ENCODE measurements at places on chromosomes 11 and 22.

DNA sequence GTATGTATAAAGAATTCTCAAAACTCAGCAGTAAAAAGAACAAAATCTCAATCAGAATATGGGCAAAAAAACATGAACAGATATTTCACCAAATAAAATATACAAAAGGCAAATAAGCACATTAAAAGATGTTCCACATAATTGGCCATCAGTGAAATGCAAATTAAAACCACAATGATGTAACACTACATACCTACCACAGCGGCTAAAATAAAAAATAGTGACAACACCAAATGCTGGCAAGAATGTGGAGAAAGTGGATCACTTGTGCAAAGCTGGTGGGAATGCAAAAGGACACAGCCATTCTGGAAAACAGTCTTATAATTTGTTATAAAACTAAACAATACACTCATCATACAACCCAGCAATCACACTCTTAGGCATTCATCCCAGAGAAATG, 38.3 kb upstream of the ACER3 start:
- DNase-seq, result no peak

DNA sequence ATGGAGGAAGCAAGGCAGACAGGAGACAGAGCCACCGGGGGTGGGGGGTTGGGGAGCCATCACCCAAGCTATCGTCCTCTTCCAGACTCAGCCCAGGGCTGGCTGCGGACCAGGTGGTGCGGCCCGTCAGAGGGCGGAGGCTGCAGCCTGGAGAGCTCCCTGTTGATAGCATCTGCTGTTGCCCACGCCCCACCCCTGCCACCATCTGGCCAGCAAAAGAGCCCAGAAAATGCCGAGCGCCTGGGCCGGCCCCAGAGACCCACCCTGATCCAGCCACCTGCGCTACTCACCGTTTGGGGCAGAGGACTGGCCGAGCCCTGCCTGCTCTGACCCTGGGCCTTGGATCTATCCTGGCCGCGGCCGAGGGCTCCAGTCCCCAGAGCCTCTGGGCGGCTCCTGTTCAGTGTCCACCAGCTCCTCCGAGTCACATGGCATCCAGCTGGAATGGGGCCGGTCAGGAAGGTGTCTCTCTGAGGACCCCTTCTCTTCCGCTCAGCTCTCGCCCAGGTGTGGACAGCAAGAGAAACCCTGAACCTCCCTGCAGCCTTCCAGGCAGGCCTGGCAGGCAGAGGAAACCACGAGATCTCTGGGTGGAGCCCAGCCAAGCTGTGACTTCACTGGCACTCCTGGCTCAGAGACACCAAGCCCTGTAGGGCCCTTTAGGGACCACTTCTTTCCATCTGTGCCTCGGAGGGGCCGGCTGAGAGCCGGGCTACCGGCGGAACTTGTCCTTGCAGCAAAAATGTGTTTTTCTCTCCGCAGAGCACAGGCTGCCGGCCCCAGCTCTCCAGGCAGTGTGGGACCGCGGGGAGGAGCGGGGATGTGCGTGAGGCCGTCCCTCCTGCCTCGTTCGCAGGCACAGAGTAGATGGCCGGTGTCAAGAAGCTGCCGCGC, at the start of gene MRGPRE:
Gene MRGPRE (minus strand): TSS at position 567 of the 894 bp plus-strand sequence. CDS start 3,618 bp downstream, outside the sequence.
- no peak for DNase-seq

DNA sequence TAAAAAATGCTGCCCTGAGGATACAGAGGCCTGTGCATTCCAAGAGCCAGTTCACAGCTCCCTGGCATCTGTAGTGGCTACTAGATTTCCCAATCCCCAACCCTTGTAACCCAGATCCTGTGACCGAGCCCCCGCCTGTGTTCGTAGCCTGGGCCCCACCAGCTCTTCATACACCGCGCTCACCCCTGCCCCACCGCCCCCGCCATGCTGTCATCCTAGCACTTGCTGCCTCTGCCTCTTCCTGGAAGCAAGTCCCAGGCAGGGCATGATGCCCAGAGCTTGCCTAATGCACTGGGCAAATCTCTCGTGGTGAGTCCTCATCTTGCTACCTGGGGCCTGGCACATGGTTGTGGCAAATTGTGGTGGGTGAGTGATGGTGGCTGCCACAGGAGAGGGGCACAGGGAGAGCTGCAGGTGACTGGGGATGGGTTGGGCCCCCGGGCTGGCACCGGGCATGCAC, 7.1 kb downstream of the MGAT3 start:
- no peak for DNase-seq

GRCh38 chr11:34860034-34860433, 56.1 kb downstream of the APIP start:
- DNase-seq, result no peak

GRCh38 chr11:63768237-63769041, at the start of gene ZFTA:
ZFTA (minus strand) TSS chr11:63768775; CDS start chr11:63768622, 153 bp downstream.
- DNase-seq, result peak; percentile 93

DNA sequence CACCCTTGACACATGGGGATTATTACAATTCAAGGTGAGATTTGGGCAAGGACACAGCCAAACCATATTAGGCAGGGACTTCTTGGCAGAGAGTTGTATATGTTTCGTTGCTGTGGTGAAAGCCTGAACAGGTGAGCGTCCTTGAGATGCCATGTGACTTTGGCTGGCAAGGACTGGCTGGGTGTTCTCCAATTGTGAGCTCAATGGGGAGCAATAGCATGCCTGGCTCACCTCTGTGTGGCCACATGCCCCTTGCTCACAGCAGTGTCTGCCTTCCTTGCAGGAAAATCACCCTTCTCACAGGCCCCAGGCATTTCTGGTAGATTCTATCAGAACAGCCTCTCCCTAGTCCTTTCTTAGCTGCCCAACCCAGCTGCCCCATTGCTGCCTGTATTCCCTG, 105.5 kb downstream of the PARVA start:
- no peak for DNase-seq

- peak; percentile 77 for DNase-seq
Observed at GRCh38 chr11:64251016-64251752, at the start of gene PLCB3. PLCB3 (plus strand) TSS chr11:64251530; CDS start chr11:64251650, 120 bp downstream.

DNA sequence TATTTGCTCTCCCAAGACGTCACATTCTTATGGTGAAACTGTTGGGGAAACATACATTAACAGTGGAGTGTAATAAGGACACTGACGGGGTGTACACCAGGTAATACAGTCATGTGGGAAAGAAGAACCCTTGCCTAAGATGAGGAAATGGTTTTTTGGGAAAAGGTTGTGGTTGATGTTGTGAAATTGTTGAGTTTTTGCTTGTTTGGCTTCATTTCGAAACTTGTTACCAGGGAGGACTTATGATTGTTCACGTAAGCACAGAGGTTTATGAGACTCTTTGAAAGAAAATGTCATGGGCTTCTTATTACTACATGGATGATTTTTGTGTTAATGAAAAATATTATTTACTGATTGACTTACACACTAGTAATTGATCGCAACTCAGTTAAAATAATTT, 16.8 kb downstream of the ANO3 start:
- DNase-seq, result no peak

- no peak for DNase-seq
Observed at GRCh38 chr11:111124724-111125123, 120.8 kb upstream of the POU2AF2 start.

DNA sequence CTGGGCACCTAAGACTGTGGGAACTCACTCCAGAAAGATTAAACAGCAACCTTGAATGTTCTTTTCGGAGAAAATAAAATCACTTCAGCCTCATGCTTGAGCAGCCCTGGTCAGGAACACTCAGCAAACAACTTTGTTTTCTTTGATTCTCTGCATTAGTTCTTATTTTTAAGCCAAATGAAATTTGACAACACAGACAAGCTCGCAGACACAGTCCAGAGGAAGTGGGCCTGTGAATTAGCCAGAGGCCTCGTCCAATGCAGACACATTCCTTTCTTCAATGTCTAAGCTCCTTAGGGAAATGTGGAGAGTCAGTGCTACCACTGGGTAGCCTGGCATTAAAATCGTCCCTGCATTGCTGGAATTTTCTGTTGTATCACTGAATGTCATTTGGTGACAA, 62.9 kb upstream of the CSNK2A3 start:
- no peak for DNase-seq

- no peak for DNase-seq
Observed at GRCh38 chr11:109749476-109749875, 327.5 kb downstream of the C11orf87 start.

GRCh38 chr11:60982184-60982583, 10.7 kb downstream of the CD6 start:
- DNase-seq, result no peak

GRCh38 chr11:93329936-93330445, 551 bp upstream of the DEUP1 start:
- DNase-seq, result no peak

GRCh38 chr11:10622957-10623791, 54.7 kb upstream of the LYVE1 start:
- no peak for DNase-seq

- no peak for DNase-seq
Observed at GRCh38 chr11:17405232-17406005, 17.0 kb upstream of the KCNJ11 start.

DNA sequence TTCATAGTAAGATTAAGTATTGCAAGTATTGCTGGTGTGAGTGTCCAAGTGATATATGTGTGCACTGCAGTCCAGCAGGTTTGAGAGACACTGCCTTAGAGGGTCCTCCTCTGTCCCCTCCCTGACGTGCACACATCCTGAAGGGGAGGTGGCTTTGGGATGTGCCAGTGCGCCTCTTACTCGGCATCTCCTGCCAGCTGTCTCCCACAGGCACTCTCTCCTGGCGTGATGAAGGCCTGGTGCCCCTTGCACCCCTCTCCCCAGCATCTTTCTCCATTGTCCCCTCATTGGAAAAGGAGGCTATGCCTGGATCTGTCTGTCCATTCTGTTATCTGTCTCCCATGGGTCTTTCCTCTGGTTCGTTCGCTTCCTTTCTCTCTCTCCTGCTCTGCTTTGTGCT, 24.2 kb downstream of the GTPBP1 start:
- no peak for DNase-seq

GRCh38 chr11:117421041-117421440, 93.4 kb downstream of the CEP164 start:
- no peak for DNase-seq

GRCh38 chr11:33089776-33090175, 50.4 kb downstream of the TCP11L1 start:
- no peak for DNase-seq

GRCh38 chr22:42188808-42189447, 58.3 kb upstream of the CYP2D6 start:
- DNase-seq, result no peak

DNA sequence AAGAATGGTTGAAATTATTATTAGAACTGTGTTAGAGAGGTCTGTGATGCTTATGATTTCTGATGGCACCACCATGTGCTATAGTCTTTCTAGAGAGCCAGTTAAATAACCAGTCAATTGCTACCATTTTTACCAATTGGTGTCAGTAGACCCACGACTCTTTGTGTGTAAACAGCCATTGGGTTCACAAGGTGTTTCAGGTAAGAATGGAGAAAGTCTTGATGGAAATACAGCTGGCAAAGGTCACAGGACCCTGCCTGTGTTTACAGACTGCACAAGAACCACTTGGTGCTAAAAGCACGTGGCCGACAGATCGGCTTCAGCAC, 30.5 kb upstream of the OR10G7 start:
- DNase-seq, result no peak

GRCh38 chr11:119284344-119285157, 32.4 kb downstream of the MCAM start:
- DNase-seq, result no peak

DNA sequence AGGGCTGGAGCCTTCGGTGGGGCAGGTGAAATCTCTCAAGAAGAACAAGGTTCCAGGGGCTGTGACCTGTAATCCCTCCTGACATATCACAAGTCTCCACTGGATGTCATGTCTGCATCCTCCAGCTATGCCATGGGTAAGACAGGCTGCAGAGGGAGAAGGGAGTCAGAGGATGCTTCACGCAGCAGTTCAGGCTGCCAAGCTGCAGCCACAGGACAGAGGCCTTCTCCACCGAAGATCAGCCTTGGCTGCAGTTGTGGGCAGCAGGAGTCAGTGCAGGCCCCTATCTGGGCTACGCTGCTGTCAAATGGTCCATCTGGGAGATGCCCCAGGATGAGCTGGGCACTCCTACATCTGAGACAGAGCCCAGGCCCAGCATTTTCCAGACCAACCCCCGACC, 25.0 kb downstream of the DKK3 start:
- DNase-seq, result no peak

DNA sequence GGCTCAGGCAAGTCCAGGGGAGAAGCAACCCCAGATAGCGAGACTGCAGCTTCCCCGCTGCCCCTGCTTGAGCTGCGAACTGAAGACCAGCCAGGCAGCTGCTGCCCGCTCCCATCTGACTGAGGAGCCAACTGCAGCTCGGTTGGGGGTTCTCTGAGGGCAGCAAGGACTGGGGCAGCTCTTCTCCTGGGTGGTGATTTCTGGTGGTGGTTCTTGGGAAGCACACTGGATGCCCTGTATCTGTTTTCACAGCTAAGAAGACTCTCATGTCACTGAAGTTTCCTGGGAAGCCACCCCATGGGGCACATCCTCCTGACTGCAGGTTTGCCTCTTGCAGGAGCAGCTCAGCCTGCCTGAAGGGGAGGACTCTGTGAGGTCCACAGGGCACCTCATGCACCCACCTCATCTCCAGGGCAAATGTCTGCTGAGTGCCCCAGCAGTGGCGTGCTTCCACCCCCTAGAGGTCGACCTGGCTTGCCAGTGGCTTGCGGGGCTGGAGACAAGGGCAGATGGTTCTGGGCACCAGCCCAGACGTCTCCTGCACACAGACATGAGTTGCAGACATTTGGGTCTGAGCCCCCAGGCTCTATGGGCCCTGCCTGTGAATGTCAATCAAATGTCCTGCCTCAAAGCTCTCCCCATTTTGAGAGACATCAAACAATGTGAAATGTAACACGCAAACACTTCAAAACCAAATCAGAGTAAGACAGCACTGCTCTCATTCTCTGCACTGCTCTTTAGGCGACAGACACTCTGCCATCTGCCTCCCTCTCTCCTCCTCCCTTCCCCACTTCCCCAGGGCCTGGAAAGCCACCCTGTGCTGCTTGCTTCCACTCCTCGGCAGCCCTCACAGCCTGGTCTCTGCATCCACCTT, 800.9 kb downstream of the BRD1 start:
- DNase-seq, result no peak

- no peak for DNase-seq
Observed at GRCh38 chr11:95444309-95445241, 213.6 kb upstream of the SESN3 start.
